ENCODE measurements at places on chromosomes 4 and X. TPM values are rescaled to one million over a fixed set of nuclear protein-coding genes. Genes with fewer than 3 reads are reported as not detected.

Gene GALNTL6
- not detected for total RNA-seq

Gene TKTL1
- total RNA-seq: 0.16 TPM

Gene COX7B2
- total RNA-seq: not detected

Gene SRPX2
- 32.6 TPM for total RNA-seq

Gene DCAF16
- 28.2 TPM for total RNA-seq

Gene XPNPEP2
- total RNA-seq: 3.9 TPM
